Activated T-helper 1 cell treated with anti-CD3 and anti-CD28 coated beads, Interleukin-2, amount 50 U/mL, for 16 hours (primary cell): ENCODE measurements at places on chromosomes 11 and 22.

DNA sequence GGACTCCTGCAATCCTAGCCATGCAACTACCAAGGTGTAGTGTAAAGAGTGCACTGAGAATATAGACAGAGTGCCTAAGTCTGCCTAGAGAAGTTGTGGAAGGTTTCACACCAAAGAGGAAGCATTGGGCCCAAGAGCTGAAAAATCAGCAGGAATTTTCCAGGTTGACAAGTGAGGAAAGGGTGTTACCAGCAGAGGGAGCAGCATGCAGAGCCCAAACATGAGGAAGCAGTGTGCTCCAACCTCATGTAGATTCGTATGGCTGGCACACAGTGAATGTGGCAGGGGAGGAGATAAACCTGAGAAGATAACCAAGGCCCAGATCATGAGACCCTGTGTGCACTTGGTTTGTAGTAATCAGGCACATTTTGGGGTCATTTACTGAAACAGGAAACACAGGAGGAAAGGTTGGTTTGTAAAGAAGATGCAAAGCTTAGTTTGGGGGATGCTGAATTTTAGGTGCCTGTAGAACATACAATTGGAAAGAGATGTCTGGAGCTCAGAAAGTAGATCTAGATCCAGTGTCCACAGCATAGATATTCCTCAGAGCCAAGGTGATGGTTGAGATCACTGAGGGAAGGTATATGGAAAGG, 1.7 kb downstream of the HPX start:
- no peak for DNase-seq

- DNase-seq = no peak
Observed at GRCh38 chr11:20388096-20389055, 860 bp downstream of the PRMT3 start.

DNA sequence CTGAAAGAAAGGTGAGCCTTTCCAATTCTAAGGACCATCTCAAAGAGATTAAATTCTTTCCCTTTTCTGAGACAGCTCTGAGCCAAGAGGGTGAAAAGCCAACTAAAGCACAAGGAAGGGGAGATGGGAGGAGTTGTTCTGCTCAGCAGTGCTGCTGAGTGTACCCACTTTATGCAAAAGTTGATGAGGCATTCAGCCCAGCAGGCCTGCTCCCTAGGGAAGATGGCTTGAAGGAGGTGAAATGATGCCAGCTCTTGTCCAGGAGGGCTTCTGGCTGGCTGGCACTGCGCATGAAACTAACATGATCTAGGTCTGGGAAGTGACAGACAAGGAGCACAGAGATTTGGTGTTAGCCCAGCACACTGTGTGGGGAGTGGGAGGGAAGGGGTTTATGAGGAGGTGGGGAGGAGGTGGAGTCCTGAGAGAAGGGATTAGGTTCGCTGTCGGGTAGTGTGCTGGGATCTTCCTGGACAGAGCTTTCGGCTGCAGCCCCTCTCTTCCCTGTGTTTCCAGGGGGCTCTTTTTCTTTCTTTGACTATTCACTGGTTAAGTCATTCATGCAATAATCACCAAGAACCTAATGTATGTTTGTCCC, 225.5 kb upstream of the NARS2 start:
- no peak for DNase-seq

DNA sequence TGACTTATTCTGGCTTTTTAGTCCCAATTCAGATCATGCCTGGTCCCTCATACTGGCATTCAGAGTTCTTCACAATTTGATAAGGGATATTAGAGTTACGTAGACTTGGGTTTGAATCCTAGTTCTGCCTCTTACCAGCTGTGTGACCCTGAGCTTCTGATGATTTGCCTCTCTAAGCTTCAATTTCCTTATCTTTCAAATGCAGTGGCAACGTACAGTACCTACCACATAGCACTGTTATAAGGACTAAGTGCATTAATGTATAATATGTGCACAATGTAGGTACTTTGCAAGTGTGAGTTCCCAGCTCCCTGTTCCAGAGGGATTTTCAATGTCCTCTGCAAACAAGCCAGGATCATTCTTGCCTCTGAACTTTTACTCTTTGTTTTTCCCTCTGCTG, 7.3 kb downstream of the RHOG start:
- no peak for DNase-seq

GRCh38 chr11:36095716-36096115, 151.9 kb downstream of the LDLRAD3 start:
- DNase-seq = no peak

GRCh38 chr22:41357191-41357590, 24.6 kb upstream of the TEF start:
- no peak for DNase-seq

DNA sequence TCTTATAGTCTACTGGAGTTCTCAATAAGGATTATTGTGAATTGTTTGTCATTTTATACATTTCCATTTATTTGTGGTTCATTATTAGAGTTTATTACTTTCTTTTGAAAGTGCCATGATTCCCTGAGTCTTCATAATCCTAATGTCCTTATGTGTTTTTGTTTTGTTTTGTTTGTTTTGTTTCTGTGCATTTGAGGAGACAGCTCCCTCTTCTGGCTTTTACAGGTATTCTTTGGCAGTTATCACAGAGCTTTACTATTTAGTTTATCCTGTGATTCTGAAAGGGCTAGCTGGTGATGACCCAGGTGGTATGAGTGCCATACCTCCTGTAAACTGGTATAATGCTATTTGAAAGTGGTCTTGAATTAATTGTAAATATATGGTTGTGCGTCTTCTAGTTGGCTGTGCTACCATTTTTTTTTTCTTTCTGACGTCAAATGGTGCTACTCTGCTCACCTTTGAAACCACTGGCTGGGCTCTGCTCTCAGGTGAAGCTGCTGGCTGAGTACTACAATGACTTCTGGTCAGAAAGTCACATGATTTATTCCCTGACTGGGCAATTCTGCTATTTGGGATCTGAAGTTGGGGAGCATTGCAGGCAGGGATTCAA, 751.2 kb downstream of the JRKL start:
- no peak for DNase-seq

- no peak for DNase-seq
Observed at GRCh38 chr22:17922925-17923903, 101.1 kb downstream of the MICAL3 start.

- DNase-seq = no peak
Observed at GRCh38 chr11:91536366-91536765, 688.3 kb upstream of the FAT3 start.
